HS-5 (cell line): ENCODE measurements at places on chromosomes 6 and 20.
A peak's percentile ranks its signal among the peaks of the same experiment; 100 is the strongest.

DNA sequence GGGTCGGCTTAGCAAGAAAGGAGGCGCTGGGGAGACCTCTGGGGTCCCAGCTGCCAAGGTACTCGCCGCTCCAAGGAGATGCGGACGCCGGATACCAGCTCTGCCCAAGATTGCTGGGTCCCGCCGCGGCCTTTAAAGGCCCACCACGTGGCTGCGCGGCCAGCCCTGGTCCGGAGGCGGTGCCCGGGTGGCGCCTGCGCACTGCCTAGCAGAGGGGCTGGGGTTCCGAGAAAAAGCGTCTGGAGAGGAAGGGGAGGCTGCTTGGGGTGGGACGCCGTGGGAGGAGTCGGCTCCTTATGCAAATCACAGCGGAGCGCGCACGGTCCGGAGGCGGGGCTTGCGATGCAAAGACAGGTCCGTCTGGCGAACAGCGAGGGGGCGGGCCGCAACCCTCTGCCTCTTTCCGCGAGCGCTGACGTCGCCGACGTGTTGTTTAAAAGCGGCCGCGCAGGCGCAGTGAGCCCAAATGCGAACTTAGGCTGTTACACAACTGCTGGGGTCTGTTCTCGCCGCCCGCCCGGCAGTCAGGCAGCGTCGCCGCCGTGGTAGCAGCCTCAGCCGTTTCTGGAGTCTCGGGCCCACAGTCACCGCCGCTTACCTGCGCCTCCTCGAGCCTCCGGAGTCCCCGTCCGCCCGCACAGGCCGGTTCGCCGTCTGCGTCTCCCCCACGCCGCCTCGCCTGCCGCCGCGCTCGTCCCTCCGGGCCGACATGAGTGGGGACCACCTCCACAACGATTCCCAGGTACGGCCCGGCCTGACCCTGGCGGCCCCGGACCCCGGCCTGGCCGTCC is at the start of gene TOP1:
TSS of gene TOP1 (plus strand) at position 464 of the 791 bp plus-strand sequence. CDS start at position 710, 246 bp downstream.
- DNase-seq: peak; percentile 99

DNA sequence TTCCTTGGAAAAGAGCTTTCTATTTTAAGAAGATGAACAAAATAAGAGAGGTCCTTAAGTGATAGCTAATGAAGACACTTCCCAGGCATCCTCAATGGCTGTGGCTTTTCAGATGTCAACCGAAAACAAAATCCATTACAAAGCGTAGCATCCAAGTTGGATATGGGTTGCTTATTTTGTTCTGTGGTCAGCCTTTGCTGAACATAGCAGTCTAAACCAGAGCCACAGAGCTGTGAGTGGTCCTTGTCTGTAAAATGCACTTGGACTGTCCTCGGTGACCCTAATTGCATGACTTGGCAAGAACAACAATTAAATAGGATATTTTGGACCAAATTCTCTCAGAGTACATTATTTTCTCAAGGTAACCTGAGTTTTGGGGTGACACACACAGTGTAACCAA is 10.4 kb upstream of the BFSP1 start:
- no peak for DNase-seq

DNA sequence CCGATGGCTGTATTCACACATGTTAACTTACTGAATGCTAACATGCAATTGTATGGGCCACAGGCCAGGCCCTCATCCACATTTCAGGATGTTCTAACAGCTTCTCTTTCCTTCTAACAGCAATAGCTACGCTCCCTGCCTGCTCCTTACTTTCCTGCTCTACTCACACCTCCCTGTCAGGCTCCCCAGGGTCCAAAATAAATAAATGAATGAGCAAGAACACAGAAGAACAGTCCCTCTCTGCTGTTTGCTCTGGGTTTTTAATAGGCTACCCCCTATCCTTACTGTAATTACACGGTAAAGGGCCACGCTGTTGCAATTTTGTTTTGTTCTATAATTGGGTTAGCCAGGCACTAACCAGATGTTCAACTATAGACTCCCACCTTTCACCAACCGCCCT is 135.6 kb downstream of the GMDS start:
- no peak for DNase-seq

GRCh38 chr20:51526106-51526470 is 16.4 kb downstream of the NFATC2 start:
- DNase-seq: no peak

DNA sequence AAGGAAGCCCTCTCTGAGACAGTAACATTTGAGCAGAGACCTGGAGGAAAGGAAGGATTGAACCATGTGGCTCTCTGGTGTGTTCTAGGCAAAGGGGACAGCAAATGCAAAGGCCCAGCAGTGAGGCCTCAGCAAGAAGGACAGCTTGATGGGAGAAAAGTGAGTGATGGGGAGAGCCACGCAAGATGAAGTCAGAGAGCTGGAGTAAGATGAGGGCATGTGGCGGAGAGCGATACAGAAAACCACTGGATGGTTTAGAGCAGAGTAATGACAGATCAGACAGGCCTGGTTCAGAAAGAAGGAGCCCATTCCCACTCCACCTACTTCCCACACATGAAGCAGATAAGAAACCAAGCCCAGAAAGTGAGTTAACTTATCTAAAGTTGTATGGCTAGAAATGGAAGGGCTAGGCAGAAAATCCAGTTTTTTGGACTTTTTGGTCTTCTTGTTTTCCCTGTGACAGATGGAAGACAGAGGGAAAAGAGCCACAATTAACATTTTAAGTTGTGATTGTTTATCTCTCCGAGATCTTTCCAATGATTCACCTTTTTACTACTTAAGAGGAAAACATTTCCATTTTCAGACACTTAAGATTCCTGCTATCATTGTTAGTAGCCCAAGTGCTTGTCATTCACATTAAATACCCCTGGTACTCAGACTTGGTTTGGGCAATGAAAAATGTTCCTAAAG is 723 bp upstream of the SNPH start:
- DNase-seq: no peak

GRCh38 chr20:23666698-23667097 is 22.1 kb downstream of the CST4 start:
- DNase-seq: no peak

DNA sequence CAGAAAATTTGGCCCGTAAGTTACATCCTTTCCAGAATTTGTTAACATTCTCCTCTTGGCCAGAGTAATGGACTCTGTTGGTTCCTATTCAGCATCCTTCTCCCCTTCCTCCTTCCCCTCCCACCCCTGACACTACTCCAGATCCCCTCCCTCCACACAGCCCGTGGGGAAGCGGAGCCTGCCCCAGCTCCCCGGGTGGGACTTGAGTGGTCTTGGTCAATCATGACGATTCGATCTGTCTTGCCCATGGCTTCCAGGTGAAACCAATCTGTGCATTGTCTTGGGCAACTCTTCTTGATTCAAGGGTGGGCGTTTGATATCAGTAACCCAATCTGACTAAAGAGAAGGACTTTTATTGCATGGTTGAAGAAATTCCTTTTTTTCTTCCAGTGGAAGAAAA is 143.9 kb downstream of the ANKRD60 start:
- DNase-seq: no peak

DNA sequence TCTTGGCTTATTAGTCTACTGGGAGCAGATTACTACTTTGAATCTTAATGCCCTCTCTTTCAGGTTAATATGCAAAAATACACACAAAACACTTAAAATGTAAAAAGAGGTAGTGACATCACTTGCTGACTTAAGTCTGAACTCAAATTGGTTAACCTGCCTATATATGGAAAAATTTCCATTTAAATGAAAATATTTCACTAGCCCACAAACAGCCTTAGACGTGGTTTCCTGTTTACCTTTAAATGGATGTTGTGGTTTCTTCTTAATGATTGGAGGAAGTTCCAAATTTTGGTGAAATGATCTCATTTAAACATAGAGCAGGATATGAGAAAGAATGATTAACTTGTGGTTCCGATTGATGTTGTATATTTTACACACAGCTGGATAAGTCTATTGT is 553.7 kb downstream of the CD109 start:
- DNase-seq: peak; percentile 15

DNA sequence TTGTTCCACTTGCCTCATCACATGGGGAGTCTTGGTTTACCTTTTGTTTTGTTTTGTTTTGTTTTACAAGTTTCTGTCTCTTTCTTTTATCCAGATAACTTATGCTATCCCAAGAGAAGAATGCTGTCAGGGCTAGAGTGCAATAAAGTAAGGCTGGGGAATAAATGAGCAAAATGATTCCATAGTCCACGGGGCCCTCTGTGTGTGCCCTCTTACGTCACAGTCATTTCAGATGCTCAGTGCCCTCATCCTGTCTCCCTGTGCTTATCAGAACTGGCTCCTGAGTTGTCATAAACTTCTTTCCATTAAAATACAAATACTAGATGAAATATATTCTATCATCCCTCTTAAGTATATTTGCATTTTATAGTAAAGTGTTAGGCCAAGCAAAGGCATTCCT is 30.8 kb upstream of the ENPP1 start:
- DNase-seq: no peak

GRCh38 chr6:89410231-89410761 is 1.8 kb downstream of the RRAGD start:
- DNase-seq: no peak

- no peak for DNase-seq
Observed at GRCh38 chr20:32391003-32391402, 32.9 kb downstream of the ASXL1 start.

DNA sequence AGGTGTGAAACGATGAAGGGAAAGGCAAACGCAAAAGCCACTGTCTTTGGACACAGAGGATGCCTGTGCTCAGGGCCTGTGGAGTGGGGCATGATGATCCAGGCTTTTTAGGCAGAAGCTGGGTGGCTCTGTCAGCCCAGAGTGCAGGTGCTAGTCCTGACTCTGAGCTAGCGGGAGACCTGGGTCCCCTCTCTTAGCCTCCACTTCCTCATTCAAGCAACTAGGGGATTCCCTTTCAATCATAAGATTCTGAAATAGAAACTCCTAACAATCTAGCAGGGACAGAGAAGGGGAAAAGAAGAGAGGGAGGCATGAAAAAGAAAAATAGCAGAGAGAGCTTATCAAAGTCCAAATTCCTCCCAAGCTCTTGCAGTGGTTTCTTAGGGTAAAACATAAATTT is 7.6 kb upstream of the HIVEP2 start:
- DNase-seq: no peak

- no peak for DNase-seq
Observed at GRCh38 chr6:80348263-80348662, 241.8 kb downstream of the BCKDHB start.

- no peak for DNase-seq
Observed at GRCh38 chr6:474453-475185, 83.1 kb downstream of the IRF4 start.

DNA sequence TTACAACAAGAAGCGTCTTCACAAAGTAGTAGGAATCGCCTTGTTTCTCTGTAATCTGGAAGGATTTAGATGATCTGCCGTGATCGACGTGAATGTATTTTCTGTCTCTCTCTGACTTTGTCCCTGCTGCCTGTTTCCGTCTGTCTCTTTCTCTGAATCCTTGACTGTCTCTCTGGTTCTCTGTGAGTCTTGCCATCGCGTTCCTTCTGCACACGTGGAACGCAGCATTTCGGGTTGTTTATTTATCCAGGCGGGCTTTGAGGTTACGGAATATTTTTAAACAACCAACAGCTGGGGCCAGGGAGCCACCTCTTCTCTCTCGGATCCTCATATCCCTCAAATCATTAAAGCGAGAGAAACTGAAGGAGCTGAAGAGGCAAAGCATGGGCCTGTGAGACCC is 215.9 kb downstream of the ZDHHC14 start:
- no peak for DNase-seq

GRCh38 chr20:57059055-57059596 is 207.3 kb downstream of the BMP7 start:
- DNase-seq: no peak
